Thoracic aorta (tissue), 2 donors: ENCODE measurements at places on chromosomes 12 and 14.

DNA sequence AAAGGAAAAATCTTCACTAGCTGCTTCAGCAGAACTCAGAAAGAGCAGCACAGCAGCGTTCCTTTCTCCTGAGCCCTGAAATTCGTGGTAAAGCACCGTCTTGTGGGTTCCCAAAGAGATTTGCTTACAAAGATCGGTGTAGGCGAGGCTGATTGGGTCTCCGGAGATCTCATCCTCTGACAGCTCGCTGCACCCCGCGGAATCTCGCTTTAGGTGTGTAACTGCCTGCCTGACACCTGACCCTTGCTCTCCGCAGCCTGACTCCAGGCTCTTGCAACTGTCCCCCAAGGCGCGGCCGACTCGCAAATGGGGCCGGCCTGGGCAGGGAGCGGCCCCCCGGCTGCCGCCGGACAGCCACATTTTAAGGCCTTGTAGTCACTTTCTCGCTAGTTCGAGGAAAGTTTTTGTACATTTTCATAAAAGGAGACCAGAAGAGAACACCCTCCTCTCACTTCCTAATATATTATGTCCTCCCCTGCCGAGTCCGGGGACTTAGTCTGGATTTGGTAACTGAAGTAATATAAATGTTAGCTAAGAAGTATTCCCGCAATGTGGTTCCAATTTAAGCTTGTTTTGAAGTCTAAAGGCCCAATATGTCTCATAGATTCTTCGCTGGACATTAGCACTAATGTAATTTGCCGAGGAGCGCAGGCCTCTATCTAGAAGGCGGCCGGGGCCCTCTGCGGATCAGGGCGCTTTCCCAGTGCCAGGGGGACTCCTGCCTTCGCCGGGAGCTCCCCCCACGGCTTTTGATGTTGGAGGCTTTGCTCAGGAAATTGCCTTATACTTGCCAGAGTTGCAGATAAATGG is 177.3 kb upstream of the CDKN3 start:
- H3K4me3 ChIP-seq: peak overlapping the region; percentile 64
- DNase-seq: no peak
- H3K36me3 ChIP-seq: no peaks in the 10 kb centered on the region
- peaks cover 6% of the 10 kb centered on the region for H3K4me1 ChIP-seq

- no peak for DNase-seq
- H3K4me3 ChIP-seq: no peak overlapping the region
- H3K36me3 ChIP-seq: peaks cover 77% of the 10 kb centered on the region
- H3K4me1 ChIP-seq: no peaks in the 10 kb centered on the region
- no peaks in the 10 kb centered on the region for H3K27me3 ChIP-seq
These were observed 25.7 kb upstream of the LRP1-AS start for GRCh38 chr12:57173089-57173488.

DNA sequence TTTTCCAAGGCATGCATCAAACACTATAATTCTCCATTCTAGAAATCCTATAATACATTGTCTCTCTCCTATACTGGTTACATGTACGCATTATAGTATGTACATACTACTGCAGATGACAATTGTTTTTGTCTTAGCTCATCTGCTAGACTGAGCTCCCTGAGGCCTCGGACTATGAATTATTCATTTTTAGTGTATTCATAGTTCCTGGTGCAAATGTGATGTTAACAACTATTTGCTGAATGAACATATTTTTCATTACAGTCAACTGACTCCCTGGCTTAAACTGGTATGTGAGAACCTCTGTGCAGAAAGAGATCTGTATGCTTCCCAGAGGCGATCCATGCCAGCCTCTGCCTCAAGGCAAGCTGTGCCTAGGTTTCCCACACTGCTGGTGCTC is 91.8 kb upstream of the PARP11 start:
- H3K36me3 ChIP-seq: no peaks in the 10 kb centered on the region
- no peak for DNase-seq
- no peak overlapping the region for H3K4me3 ChIP-seq

- H3K4me3 ChIP-seq: no peak overlapping the region
- no peak for DNase-seq
- no peaks in the 10 kb centered on the region for H3K4me1 ChIP-seq
- H3K27ac ChIP-seq: no peak overlapping the region
- H3K36me3 ChIP-seq: no peaks in the 10 kb centered on the region
- no peaks in the 10 kb centered on the region for H3K27me3 ChIP-seq
These were observed 33.8 kb upstream of the LRRC10 start for GRCh38 chr12:69644511-69644910.

DNA sequence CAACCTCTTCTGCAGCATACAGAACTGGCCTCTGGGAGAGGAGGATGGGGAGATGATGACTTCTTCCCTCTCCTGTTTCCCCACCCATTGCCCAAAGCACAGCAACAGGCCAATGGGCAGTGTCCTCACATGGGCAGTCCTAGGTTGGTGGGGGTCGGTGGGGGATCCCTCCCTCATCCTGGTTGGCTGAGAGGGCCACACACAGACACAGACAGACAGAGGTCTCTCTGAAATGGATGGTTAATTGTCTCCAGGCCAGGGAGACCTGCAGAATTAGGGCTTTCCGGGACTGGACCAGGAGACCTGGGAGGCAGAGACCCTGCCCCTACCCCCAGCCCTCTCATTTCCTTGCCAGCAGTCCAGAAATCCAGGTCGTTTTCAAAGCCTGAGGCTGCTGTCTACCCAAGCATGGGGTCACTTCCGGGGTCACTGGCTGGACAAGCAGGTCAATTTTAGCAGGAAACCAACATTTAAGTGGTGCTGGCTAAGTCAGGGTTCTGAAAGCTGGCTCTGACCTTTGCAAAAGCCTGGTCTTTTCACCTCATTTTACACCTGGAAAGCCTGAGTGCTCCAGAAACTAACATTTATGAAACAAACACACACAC is 48.6 kb upstream of the TBX3 start:
- H3K4me3 ChIP-seq: no peak overlapping the region
- H3K4me1 ChIP-seq: no peaks in the 10 kb centered on the region
- H3K27ac ChIP-seq: no peak overlapping the region

DNA sequence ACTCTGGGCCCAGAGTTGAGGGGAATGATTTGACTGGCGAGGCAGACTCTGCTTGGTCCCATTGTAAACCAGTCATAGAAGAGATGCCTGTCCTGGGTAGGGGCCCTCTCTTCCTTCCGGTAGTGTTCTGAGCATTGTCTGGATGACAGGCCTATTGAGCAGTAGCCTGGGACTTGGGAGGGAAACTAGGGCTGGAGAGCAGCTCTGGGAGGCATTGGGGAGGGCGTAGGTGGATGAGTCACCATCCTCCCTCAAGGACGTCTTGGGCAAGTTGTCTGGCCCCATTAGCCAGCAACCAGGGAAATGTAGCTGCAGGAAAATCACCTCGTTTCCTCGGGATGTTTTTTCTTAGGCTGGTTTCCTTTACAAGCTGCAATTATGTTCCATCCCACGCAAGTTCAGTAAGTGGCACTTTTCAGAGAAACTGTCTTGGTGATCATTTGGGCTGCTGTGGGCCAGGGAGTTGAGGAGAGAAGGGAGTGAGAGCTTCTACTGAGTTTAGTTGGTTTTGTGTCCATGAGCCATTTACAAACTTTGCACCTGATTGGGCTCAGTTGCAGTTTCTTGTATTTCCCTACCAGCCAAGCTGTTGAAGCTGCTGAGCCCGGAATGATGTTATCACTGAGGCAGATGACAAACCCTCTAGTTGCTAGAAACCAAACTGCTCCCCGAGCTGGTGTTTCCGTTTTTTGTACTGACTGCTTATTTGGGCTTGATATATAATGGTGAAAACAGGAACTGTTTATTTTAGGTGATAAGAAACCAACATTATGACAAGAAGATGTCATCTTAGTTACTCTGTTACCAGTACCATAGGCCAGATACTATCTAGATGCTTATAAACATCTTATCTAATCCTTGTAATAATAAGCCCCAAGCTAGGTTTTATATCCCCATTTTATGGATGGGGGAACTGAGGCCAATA is 147.6 kb downstream of the CHST11 start:
- H3K4me1 ChIP-seq: peaks cover 44% of the 10 kb centered on the region
- peak overlapping the region; percentile 12 for H3K4me3 ChIP-seq
- H3K36me3 ChIP-seq: no peaks in the 10 kb centered on the region
- peak; percentile 73 for DNase-seq
- peak overlapping the region; percentile 80 for H3K27ac ChIP-seq

DNA sequence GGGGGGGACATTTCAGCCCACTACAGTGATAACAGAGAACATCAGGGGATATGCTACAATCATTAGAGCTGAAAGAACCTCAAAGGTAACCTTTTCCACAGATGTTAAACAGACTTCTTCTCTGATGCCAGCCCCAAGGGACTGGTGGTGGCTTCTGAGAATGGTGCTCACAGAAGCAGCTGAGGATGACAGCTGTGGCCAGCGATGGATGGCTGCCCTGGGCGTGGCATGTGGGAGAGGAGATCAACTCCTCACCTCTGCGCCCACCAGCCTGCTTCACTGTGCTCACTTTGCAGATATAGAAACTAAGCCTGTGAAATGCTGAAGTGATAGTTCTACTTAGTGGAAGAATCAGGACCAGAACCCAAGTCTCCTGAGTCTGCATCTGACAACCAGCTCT is 33.0 kb downstream of the FOXN3 start:
- H3K27me3 ChIP-seq: no peaks in the 10 kb centered on the region
- H3K4me1 ChIP-seq: peaks cover 23% of the 10 kb centered on the region
- H3K4me3 ChIP-seq: no peak overlapping the region
- DNase-seq: no peak
- no peak overlapping the region for H3K27ac ChIP-seq

GRCh38 chr14:95137804-95138167 is 19.5 kb downstream of the DICER1 start:
- no peak overlapping the region for H3K27ac ChIP-seq
- H3K4me1 ChIP-seq: peaks cover 37% of the 10 kb centered on the region
- no peak for DNase-seq
- no peaks in the 10 kb centered on the region for H3K36me3 ChIP-seq

DNA sequence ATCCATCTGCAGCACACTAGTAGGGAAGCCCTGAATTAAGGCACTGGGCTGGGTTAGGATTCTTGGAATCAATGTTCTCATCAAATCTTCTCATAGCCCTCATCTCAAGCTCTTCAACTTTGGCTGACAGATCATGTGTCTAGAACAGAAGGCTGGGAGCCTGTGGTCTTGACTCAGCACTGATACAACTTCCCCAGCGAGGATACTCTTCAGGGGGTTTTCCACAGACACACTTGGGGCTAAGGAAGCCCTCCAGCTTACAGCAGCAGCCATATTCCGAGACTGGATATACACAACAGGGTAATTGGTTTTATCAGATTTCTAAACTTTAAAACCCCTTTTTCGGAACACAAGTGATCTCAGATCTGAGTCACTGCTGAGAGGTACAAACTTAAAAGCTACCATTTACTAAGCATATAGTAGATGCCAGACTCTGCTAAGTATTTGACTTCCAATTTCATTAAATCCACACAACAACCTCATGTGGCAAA is 3.5 kb downstream of the FMNL3 start:
- H3K36me3 ChIP-seq: no peaks in the 10 kb centered on the region
- DNase-seq: no peak
- peaks cover 22% of the 10 kb centered on the region for H3K4me1 ChIP-seq
- H3K27me3 ChIP-seq: no peaks in the 10 kb centered on the region
- H3K27ac ChIP-seq: no peak overlapping the region

DNA sequence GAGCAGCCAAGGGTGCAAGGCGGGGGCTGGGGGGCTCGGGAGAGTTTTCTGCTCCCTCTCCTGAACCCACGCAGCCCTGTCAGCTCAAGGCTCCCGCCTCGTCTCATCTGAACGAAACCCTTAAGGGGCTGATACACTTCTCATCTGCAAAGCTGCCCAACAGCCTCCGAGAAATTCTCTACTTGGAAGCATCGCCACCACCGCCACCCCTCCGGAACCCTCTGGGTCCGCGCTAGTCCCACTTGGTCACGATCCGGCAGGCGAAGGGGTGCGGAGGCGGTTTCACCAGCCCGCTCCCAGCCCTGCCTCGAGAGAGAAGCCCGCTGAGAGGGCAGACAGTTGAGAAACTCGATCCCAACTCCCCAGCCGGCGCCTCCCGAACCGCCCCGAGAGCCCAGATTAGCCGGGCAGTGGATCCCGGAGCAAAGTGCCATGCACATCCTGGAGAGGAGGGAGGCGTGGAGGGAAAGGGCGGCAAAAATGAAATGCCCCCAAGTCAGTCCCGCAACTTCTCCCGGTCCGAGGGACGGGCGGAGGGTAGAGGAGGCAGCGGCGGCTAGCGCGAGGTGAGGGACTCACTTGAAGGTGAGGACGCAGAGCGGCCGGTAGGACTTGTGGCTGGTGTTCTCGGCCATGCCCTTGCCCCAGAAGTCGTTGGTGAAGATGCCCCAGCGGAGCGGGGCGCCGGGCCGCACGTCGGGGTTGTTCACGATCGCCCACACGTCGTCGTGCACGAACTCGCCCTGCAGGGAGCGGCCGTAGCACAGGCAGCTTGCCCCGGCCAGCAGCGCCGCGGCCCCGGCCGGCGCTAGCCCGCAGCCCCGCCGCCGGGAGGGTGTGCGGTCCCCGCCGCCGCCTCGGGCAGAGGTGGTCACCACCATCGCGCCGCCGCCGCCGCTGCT is 620 bp downstream of the TMTC1 start:
- peak overlapping the region; percentile 72 for H3K27ac ChIP-seq
- no peak for DNase-seq
- H3K4me3 ChIP-seq: peak overlapping the region; percentile 77
- H3K36me3 ChIP-seq: no peaks in the 10 kb centered on the region
- H3K4me1 ChIP-seq: peaks cover 5% of the 10 kb centered on the region

- no peaks in the 10 kb centered on the region for H3K36me3 ChIP-seq
- no peak for DNase-seq
- no peaks in the 10 kb centered on the region for H3K27me3 ChIP-seq
- H3K4me3 ChIP-seq: no peak overlapping the region
- no peaks in the 10 kb centered on the region for H3K4me1 ChIP-seq
These were observed 95.2 kb downstream of the EGLN3 start for GRCh38 chr14:33855672-33856071.

DNA sequence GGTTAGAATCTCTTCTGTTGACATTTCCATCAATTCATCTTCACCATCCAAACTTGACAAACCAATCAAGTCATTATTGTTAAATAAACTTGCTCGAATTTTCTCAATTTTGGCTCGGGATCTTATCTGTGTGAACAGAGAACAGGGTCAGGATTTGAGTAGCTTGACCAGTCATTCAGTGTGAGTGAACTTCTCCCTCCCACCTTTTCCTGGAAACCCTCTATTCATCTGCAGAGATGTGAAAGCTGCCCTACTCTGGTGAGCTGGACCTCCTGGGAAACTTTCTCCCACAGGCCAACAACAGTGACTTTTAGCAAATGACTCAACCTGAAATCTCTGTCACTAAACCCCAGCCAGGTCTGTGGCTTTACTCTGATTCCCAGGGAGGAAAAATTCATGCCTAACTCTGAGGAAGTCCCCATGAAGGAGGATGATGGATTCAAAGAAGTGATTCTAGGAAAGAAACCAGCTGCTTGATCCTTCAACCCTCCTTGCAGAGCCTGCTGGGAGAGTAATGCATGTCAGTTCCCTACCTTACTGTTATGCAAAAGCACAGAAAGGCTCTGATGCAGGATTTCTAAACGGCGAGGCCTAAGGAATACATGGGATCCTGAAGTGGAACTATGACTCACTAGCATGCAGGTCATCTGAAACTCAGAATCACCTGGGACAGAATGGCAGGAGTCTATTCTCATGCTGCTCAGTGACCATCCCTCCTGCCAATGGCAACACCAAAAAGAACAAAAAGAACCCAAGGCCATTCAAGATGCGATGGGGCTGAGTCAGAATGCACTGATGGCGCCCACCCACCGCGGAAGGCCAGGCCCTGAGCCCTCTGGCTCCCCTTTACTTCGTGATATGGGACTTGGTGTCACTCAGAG is 58.0 kb downstream of the TRAFD1 start:
- no peaks in the 10 kb centered on the region for H3K4me1 ChIP-seq
- no peak for DNase-seq
- no peak overlapping the region for H3K27ac ChIP-seq
- H3K4me3 ChIP-seq: no peak overlapping the region
- peaks cover 36% of the 10 kb centered on the region for H3K36me3 ChIP-seq

GRCh38 chr14:65594153-65594881 is 181.8 kb downstream of the FUT8 start:
- H3K36me3 ChIP-seq: no peaks in the 10 kb centered on the region
- no peak overlapping the region for H3K4me3 ChIP-seq
- no peak overlapping the region for H3K27ac ChIP-seq
- no peaks in the 10 kb centered on the region for H3K27me3 ChIP-seq
